ENCODE measurements at places on chromosomes 1 and 21.

GRCh38 chr1:68955424-68955823 is 458.5 kb upstream of the DEPDC1 start:
- no peak for DNase-seq

GRCh38 chr1:197422993-197423392 is 154.9 kb downstream of the CRB1 start:
- no peak for DNase-seq

DNA sequence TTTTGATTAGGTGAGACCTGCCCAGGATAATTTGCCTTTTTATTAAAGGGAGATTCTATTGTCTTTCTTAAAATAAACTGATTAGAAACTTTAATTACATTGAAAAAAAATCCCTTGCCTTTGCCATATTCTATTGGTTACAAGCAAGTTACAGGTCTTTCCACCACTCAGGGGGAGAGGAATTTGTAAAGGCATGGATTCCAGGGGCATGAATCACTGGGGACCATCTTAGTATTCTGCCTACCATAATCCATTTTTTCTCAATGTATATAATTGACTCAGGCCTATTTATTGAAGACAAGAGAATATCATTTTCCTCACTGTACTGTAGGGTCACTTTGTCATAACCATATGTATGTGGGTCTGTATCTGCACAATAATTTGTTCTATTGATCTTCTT is 124.3 kb upstream of the PDE4B start:
- no peak for DNase-seq

- no peak for DNase-seq
Measured at GRCh38 chr1:53652441-53653199, 86.3 kb downstream of the GLIS1 start.

GRCh38 chr1:15797614-15798390 is 9.6 kb downstream of the UQCRHL start:
- DNase-seq: no peak

GRCh38 chr1:63935143-63935542 is 161.3 kb downstream of the ROR1 start:
- no peak for DNase-seq

GRCh38 chr1:7474786-7475502 is 296.2 kb upstream of the VAMP3 start:
- no peak for DNase-seq
